ENCODE measurements at places on chromosomes 11 and 22. TPM values are rescaled to one million over a fixed set of nuclear protein-coding genes. Genes with fewer than 3 reads are reported as not detected.

- no peak for DNase-seq
- no peaks in the 10 kb centered on the region for H3K27me3 ChIP-seq
- no peak overlapping the region for H3K27ac ChIP-seq
- H3K4me3 ChIP-seq: no peak overlapping the region
- no peaks in the 10 kb centered on the region for H3K4me1 ChIP-seq
These were observed 8.7 kb downstream of the TKFC start for GRCh38 chr11:61341706-61342105.

DNA sequence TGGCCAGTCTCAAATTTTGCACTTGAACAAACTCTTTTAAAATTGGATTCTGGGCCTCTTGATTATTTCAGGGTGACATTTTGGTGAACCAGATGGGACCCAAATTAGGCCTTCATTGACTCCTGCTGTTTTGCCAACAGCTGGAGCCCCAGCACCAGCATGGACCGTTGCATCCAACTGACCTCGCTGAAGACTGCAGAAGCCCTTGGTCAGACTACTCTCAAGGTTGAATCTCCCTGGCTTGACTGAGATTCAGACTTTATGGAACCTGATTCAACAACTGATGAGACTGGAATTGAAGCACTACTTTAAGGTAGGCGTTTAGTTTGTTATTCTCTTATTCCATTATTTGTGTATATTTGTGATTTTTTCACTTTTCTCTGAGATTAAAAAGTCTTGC is 41.7 kb downstream of the NARS2 start:
- H3K36me3 ChIP-seq: no peaks in the 10 kb centered on the region
- no peaks in the 10 kb centered on the region for H3K4me1 ChIP-seq
- no peak overlapping the region for H3K4me3 ChIP-seq
- no peak for DNase-seq
- no peaks in the 10 kb centered on the region for H3K27me3 ChIP-seq

DNA sequence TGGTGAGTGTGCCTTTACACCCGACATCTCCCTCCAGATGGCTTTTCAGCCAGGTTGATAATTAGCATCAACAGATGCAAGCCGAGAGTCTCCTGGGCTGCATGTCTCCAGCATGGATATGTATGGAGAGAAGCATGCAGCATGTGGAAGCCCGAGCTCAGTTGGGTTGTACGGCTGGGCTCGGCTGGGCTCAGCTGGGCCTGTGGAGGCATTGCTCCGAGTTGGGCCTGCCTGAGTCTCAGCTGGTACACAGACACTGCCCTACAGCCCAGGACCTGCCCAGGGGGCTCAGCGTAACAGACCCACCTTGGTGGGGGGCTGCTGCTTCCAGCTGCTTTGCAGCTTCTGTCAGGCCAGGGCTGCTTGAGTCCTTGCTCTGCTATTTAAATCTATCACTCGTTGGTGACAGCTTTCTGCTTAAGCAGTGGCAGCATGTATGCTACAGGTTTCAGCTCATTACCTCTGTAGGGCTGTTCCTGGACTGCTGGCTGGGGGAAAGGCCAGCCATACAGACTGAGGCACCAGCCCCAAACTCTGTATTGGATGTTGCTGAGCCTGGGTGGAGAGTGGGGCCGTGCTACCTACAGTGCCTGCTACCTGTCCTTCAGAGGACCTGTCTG is 115.5 kb downstream of the TEAD1 start:
- no peak overlapping the region for H3K4me3 ChIP-seq
- no peaks in the 10 kb centered on the region for H3K36me3 ChIP-seq
- no peaks in the 10 kb centered on the region for H3K27me3 ChIP-seq

- DNase-seq: no peak
- no peaks in the 10 kb centered on the region for H3K36me3 ChIP-seq
These were observed 298.0 kb upstream of the ZC3H12C start for GRCh38 chr11:109795234-109795633.

DNA sequence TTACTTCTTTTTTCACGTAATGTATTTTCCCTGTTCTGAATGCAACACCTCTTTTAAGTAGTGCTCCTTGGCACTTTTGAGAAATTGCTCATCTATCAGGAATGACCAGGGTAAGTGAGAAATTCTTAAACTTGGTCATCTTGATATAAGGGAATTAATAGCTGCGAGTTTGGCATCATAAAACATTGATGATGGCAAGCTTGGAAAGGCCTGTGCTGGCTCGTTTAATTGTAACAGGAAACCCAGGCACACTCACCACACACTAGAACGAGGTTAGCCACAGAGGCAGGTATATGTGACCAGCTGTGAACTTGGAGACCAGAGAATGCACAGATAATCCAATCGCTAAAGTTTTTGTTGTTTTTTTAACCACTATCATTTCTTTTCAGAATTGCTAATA is 24.3 kb downstream of the FAM118A start:
- H3K27ac ChIP-seq: peak overlapping the region; percentile 46
- H3K4me3 ChIP-seq: no peak overlapping the region
- peaks cover 30% of the 10 kb centered on the region for H3K4me1 ChIP-seq
- DNase-seq: no peak

The UBQLN3 gene
- total RNA-seq: not detected

The DGAT2 gene
- total RNA-seq: 26.2 TPM

The CDC42BPG gene
- not detected for total RNA-seq

Data from ascending aorta (tissue), 2 donors.